Forelimb muscle (tissue), 1 donor: ENCODE measurements at places on chromosomes 16 and 17.

DNA sequence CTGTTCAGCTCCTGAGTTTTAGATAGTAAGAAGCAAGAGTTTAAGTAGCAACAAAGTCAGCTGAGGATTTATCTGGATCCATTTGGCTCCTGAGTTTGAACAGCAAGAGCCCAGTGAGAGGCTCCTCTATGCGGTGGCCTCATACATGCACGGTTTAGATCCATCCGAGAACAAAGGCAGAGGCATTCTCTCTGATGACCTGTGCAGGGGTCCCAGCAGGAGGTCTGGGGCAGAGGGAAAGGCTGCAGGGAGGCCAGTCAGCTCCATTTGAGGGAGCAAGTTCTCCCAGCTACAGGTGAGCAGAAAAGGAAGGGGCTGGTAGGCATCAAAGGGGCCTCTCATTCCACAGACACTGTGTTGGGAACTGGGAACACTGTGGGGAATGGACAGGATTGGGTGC, 16.5 kb downstream of the PITPNM3 start:
- DNase-seq: no peak

- no peak for DNase-seq
Measured at GRCh38 chr16:11759997-11760396, 17.3 kb upstream of the TXNDC11 start.

DNA sequence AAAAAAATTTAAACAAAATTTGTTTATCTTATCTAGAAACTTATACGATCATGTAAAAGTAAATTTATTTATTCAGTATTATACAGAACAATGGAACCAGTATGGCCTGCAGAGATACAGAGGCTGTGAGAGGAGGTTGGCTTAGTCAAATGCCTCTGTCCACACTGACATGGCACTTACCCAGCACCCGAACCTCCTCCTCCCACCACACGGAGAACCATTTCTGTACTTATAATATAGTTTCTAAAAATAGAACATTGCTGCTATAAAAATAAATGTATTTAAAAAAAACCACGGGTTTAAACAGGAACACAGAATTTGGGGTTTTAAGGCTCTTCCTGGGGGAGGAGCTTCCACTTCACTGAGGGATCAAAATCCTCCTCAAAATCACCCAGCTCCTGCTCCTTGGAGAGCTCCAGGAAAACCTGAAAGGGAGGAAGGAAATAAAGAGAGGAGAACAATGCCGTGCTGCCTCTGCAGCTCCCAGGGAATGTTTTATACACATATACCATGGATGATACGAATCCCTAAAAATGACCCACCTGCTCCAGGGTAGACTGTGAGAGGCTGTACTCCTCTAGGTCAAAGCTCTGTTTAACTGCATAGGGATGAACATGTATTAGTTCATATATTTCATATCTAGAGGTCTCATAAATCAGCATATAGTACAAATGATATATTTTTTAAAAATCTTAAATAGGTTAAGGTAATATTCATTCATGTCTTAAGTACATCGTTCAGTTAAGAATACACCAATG, 87.3 kb downstream of the ABCA8 start:
- no peak for DNase-seq

GRCh38 chr16:80263181-80263823, 277.5 kb upstream of the DYNLRB2 start:
- no peak for DNase-seq

- DNase-seq: no peak
Measured at GRCh38 chr16:65069065-65069464, 52.8 kb downstream of the CDH11 start.

DNA sequence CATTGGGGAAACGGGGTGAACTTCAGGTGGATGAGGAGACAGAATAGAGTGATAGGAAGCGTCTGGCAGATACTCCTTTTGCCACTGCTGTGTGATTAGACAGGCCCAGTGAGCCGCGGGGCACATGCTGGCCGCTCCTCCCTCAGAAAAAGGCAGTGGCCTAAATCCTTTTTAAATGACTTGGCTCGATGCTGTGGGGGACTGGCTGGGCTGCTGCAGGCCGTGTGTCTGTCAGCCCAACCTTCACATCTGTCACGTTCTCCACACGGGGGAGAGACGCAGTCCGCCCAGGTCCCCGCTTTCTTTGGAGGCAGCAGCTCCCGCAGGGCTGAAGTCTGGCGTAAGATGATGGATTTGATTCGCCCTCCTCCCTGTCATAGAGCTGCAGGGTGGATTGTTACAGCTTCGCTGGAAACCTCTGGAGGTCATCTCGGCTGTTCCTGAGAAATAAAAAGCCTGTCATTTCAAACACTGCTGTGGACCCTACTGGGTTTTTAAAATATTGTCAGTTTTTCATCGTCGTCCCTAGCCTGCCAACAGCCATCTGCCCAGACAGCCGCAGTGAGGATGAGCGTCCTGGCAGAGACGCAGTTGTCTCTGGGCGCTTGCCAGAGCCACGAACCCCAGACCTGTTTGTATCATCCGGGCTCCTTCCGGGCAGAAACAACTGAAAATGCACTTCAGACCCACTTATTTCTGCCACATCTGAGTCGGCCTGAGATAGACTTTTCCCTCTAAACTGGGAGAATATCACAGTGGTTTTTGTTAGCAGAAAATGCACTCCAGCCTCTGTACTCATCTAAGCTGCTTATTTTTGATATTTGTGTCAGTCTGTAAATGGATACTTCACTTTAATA, 7.0 kb upstream of the TMEM235 start:
- no peak for DNase-seq

DNA sequence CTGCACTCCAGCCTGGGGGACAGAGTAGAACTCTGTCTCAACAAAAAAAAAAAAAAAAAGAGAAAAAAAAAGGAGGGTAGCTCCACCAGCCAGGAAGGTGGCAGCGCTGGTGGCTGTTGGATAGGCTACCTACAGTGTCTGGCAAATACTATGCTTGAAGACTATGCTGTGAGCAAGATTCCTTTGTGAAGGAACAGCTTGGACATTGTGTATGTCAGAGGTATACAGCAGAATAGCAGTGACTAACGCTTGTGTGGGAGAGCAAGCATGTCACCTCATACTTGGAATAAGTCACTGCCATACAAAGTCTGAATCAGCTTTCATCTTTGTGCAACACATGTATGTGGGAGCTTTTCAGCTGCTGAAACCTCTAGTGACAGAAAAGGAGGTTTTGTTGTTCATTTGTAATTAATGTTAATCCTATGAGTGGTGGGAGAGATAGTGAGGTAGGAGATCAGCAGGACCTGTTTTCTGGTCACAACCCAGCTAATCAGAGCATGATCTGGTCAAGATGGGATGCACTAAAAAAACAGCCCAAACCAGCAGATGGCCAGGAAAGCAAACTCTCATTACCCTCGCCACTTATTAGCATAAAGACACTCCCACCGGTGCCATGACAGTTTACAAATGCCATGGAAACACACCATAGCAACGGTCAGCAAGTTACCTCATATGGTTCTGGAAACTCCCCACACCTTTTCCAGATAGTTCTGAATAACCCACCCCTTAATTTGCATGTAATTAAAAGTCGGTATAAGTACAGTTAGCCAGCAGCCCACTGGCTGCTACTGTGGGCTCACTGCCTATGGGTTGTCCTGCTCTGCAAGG, 6.8 kb upstream of the ITGAD start:
- no peak for DNase-seq

- DNase-seq: no peak
Measured at GRCh38 chr17:77098884-77099545, 41.8 kb upstream of the SEC14L1 start.

- DNase-seq: no peak
Measured at GRCh38 chr16:61471023-61471422, 565.2 kb downstream of the CDH8 start.

DNA sequence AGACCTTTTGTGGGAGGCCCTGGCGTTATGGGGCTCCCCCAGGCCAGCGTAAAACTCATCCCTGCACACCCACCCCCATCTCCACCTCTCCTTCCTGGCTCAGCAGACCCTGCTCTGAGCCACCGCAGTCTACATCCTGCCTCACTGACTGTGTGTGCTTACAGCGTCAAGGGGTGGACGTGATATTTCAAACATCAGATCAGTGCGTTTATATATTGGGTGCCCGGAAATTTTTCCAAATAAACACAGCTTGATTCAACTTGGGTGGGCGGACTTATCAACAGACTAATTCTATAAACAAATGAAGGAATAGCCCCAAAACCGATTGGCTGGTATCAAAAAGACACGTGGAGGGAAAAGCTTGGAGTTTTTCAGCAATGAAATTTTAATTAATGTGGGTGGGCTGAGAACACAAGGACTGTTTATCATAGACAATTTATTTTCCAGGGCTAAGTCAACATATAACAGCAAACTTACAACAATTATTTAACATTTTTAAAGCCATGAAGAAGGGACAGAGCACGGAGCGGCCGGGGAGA, at the start of gene FOXL1:
TSS of gene FOXL1 (plus strand) at position 489 of the 539 bp plus-strand sequence. CDS start 175 bp downstream, outside the sequence.
- no peak for DNase-seq

DNA sequence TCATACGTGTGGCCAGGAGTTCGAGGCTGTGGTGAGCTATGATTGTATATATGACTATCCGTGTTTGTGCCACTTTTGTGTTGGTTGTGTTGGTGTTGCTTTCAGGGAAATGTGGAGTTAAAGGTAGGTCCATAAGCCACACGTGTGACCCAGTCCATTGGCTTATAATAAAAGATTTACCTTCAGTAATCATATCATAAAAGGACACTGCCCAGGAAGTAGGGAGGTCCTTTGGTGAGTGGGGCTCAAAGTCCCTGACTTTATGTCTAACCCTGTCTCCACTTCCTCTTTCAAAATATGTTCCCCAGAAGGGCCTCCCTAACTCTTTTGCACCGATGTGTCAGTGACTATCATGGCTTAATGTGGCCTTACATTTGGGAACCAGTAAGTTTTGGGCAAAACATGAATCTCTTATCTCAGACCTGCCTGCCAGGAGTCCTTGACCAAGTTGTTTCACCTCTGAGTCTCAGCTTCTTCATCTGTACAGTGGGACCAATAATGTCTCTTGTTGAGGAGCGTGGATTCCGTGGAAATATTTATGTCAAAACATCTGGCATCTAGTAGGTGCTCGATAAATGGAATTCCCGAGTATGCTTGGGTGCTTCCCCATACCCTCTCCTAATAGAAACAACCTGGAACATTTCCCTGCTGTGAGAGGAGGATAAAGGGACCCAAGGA, 4.8 kb downstream of the TNP2 start:
- DNase-seq: no peak

GRCh38 chr17:43118679-43119615, 6.2 kb downstream of the BRCA1 start:
- DNase-seq: no peak

DNA sequence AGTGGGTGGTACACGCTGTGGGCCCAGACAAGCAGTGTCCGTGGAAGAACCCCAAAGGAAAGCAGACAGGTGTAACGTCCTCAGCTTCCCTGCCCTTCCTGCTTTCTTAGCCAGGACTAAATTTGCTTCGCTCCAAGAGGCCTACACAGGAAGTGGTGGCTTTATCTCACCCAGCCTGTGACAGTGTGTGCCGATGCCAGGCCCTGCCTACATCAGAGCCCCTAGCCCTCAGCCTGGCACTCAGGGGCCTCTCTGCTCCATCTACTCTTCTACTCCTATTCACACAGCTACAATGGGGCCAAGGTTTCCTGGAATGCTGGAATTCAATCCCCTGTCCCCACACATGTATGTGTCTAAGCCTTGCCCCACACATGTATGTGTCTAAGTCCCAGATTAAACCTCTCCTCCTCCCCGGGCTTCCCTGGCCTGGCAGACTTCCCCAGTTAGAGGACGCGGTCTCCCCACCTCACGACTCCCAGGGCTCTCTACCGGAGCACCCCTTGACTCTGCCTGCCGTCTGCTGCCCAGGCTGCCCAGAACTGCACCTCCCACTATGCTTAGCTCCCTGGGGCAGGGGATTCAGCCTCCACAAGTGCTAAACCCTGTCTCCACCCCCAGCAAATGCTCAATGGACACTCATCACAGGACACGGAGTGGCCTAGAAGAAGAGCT, 8.2 kb downstream of the PGAP3 start:
- DNase-seq: no peak

DNA sequence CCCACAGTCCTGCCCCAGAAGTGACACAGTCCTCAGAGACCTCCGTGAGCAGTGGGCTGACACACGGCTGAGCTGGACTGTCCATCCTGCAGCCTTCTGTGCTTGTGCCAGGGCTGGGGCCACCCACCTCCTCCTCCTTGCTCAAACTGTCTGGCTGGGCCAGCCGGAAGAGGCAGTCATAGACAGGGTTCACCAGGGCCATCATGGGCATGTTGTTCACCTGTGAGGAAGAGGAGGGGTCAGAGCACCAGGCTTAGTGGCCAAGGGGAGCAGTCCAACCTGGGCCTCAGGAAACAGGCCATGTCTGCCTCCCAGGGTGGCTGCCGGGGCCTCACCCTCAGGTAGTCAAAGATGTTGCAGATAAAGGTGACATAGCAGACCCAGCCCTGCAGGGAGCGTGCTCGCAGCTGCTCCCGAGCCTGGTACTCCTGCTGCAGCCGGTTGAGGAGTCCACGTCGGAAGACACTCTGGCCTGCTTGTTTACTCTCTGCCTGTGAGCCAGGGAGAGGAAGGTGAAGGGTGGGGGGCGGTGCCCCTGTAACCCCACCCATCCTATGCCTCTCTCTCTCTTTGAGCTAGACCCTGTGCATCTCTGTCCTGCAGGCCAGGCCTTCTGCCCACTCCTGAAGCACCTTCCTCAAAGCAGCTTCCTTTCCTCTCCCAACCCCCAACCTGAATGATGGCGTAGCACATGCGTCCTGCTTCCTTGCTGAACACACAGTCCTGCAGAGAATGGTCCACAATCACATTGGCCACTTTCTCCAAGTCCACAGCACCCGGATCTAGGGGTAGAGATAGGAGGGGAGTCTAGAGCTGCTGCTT, 3.4 kb downstream of the MIF4GD start:
- no peak for DNase-seq

DNA sequence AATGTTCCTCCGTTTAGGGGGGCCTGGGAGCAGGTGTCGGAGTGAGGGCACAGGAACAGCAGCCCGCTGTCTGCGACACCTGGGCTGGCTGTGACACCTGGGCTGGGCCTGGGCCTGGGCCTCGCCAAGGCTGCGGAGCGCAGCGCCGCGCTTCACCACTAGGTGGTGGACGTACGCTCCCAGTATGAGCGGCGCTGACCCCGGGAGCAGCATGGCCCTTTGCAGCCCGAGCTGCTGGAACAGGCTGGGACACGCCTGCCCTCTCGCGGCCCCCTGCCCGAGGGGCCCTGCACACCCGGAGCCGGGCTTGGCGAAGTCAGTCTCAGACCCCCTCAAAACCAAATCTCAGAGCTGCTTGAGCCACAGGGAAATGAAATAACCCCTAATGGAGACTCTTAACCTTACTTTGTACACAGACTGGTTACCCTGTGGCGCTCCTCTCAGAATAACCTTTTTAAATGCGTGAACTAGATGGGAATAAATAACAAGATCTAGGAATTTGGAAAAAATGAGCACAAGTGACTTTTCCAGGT, 38.6 kb upstream of the FA2H start:
- DNase-seq: peak; percentile 5

DNA sequence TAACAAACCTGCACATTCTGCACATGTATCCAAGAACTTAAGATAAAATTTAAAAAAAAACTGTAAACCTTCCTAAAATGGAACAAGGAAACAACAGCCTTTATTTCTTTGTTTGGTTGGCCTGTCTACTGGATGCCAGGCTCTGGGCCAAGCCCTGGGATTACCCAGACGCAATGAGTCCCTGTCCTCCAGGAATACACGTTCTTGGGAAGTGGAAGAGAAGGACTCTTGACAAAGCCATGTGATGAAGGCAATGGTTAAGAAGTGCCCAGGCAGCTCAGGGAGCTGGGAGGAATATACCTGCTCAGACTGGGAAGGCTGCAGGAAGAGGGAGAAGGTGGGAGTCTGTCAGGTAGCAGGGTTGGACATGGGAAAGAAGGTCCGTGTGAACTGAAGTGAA, 115.4 kb downstream of the AXIN2 start:
- DNase-seq: no peak
